ENCODE measurements at places on chromosomes 6 and 20. TPM values are rescaled to one million over a fixed set of nuclear protein-coding genes. Genes with fewer than 3 reads are reported as not detected.

DNA sequence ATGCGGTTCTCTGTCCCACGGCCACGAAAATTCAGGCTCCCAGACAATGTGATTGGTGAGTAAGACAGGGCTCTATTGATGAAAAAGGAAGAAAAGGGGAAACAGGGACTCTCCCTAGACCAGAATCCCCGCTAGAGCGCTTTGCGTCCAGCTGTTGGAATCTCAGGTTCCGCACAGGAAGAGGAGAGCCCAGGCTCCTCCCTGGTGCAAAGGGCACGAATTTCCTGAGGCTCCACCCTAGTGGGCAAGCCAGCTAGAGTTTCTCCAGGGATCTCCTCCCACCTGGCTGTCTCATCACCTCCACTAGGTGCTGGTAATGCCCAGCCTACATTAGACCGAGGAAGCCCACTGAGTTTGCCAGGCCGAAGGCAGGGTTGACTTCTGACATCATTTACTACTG is 135.9 kb upstream of the SOX4 start:
- DNase-seq: no peak

The LINC00237 gene
- not detected for total RNA-seq

GRCh38 chr20:62543470-62544302 is 67.9 kb upstream of the GATA5 start:
- DNase-seq: no peak

The CEP43 gene
- total RNA-seq: 27.3 TPM

GRCh38 chr6:35139924-35140638 is 1.1 kb downstream of the TCP11 start:
- DNase-seq: peak; percentile 41

Measured in activated naive CD8-positive, alpha-beta T cell treated with anti-CD3 and anti-CD28 coated beads for 36 hours (primary cell).